Activated CD4-positive, alpha-beta T cell treated with anti-CD3 and anti-CD28 coated beads, Interleukin-2, amount 50 U/mL, for 4 hours (primary cell): ENCODE measurements at places on chromosomes 11 and 22.
A peak's percentile ranks its signal among the peaks of the same experiment; 100 is the strongest.

- no peak for DNase-seq
Measured at GRCh38 chr11:74288161-74288560, 23.3 kb downstream of the P4HA3 start.

DNA sequence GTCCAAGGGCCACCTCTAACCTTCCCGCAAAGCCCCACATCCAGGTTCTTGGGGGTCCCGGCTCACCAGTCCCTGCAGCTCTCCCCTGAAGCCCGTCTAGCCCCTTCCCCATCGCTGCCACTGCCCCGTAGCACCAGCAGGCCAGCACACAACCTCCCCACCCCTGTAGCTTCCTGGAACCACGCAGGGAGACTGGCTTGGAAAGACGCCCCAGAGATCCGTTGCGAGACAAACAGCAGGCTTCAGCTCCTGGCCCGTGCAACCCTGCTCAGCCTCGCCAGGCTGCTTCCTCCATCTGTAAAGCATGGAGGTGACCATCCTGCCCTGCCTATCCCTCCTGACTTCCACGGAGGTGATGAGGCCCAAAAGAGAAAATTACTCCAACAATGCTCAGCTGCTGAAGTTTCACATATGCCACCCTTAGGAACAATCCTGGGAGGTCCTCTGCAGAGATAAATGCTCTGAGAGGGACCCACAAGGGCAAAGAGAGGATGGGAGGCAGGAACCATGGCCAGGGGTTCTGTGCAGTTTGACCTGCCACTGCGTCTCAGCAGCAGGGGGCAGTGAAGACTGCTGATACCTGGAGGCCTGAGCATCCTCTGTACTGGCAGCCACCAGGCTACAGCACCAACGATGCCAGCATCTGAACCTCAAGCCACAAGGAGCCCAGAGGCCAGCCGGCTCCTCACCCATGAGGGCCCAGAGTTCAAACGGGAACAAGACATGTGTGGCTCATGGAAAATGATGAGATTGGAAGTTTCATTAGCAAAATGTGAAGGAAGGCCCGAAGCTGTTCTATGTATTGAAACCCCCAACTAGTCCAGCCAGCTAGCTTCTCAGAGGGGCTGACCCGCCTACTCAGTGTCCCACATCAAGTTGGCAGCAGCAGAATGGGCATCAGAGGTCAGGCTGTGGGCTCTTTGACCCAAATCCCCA is 16.1 kb downstream of the DGCR2 start:
- peak; percentile 55 for DNase-seq

DNA sequence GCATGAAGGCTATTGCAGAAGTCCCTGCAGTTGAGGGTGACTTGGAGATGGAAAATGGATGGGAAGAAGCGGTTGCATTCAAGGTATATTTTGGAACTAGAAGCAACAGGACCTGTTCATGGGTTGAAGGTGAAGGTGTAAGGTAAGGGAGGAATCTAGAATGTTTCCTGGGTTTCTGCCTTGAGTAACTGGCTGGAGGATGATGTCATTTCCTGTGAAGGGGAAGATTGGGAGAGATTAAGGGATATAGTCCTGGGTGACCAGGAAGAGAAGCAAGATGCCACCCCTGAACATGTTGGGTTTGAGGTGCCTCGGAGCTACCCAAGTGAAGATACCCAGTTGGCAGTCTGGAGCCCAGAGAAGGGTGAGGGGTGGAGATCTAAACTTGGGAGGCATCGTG is 12.1 kb upstream of the MOGAT2 start:
- no peak for DNase-seq

DNA sequence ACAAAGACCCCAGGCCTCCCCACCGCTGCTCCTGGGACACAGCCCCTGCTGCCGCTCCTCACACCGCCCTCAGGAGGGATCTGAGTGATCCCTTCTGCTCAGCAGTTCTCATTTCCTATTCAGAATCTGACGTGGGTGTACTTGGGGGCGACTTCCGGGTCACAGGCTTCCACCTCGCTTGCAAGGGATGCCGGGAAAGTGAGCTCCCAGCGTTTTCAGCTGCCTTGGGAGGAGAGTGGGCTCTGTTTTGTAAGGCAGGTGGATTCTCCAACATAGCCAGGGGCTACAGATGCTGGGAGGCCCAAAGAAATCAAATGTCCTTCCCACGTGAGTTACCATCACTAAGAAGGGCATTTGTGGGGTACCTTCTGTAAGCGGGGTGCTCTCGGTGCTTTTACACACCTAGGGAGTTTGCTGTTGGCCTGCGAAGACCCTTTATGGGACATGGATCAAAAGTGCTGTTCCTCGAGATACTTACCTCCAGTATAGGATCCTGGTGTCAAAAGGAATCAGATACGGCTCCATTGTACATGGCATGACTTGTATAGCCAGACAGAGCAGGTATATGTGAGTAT is 9.7 kb upstream of the LRRC10B start:
- DNase-seq = no peak

- DNase-seq = no peak
Measured at GRCh38 chr11:69921128-69922014, 102.2 kb upstream of the FGF3 start.

DNA sequence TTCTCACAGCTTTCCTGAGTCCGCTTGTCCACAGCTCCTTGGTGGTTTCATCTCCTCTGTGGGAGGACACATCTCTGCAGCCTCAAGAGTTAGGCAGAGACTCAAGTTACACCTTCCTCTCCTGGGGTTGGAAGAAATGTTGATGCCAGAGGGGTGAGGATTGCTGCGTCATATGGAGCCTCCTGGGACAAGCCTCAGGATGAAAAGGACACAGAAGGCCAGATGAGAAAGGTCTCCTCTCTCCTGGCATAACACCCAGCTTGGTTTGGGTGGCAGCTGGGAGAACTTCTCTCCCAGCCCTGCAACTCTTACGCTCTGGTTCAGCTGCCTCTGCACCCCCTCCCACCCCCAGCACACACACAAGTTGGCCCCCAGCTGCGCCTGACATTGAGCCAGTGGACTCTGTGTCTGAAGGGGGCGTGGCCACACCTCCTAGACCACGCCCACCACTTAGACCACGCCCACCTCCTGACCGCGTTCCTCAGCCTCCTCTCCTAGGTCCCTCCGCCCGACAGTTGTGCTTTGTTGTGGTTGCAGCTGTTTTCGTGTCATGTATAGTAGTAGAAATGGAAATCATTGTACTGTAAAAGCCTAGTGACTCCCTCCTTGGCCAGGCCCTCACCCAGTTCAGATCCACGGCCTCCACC is 11.7 kb downstream of the RASD2 start:
- DNase-seq = peak; percentile 75

DNA sequence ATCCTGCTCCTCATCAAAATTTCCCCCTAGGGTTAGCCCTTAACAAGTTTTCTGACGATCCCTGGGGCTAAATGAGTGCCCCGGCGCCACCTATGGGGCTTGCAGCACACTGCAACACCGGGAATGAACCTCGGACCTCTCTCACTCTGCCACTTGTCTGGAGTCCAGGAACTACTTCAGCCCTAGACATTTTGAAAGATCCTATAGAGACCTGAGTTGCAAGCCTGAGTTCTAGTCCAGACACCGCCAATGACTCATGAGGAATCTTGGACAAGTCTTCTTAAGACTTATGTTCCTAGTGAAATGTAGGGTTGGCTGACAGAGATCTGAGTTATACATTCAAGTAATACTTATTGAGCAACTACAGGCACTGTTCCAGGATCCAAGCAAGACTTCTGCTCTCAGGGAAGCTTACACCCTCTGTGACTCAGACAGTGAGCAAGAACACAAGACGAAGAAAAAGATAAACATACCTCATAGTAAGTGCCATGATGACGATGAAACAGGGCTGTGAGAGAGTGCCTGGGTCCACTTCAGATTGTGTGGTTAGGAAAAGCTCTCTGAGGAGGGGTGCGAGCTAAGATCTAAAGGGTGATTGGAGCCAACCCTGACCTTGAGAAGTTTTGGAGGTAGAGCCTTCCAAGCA is 10.2 kb upstream of the STK33 start:
- DNase-seq = no peak

GRCh38 chr11:22044126-22044525 is 148.8 kb upstream of the ANO5 start:
- no peak for DNase-seq

DNA sequence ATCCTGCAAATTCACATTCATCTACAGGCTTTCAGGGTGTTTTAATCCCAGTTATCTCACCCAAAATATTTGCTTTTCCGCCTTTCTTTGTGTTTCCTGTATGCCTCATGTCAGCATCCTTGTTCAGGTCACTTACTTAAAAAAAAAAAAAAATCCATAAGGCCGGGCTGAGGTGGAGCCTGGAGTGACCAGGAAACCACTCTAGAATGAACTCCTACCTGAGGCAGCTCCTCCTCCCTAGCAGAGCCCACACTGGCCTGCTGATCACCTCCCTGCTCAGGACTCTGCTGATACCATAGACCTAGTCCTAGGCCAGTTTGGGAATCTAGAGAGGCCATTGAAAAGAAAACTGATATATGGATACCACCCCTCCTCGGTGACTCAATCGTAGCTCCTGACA is 8.7 kb upstream of the DGAT2 start:
- DNase-seq = no peak

- DNase-seq = no peak
Measured at GRCh38 chr11:74479732-74480123, 12.4 kb upstream of the KCNE3 start.

- DNase-seq = no peak
Measured at GRCh38 chr11:108672113-108672512, 7.2 kb downstream of the DDX10 start.

DNA sequence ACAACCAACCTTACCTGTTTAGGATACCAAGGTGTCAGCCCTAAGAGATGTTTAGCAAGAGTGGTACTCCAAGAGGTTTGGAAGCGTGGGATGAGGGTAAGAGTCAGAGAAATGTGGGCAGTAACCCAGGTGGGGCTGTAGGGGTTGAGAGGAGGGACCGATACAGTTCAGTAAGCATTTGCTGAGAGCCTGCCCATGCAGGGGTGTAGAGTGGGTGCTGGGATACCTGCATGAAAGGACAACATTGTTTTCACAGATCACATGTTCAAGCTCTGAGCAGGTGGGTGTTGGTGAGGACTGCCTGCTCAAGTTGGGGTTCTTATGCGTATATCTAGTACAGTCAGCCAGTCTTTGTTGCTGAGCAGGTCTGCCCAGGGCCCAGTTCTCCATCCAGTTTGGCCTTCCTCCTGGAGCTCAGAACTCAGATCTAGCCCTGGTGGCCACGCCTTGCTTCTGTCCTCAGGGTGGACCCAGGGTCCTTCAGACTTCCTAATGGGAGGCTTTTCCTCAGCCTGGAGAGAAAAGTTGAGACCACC is 14.8 kb downstream of the PPFIBP2 start:
- DNase-seq = no peak

DNA sequence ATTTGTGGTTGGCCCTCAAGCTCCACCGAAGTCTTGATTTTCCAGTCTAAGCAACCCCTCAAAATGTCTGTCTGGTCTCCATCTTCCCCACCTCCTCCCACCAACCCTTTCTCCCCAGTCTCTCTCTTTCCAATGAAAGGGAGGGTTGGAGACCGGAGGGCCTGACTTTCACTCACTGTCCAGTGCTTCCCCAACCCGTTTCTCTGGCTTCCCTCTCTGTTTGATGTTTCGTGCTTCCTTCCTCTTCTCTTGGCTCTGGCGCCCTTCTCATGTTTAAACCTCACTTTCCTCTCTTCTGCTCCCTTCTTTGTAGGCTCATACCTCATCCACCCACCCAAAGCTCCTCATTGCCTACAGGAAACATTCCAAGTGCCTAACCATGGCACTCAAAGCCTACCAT is 11.1 kb upstream of the VPS37C start:
- DNase-seq = no peak

DNA sequence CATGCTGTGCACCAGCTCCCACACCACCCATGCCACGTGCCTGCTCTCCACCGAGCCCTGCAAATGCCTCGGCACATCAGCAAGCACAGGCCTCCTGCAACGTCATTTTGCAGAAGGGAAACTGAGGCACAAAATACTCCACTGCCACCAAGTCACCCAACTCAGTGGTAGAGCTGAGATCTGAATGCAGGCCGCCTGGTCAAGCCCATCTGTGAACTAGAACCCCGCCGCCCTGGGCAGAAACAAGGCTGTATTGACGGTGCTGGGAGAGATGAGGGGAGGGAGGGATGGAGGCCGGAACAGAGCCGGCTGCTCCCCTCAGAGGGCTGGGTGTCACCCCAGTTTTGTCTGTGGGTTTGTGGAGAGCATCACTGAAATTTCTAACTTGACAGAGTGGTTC is 81.4 kb downstream of the CDKN1C start:
- DNase-seq = no peak

GRCh38 chr11:64164392-64165312 is 1.3 kb downstream of the MACROD1 start:
- no peak for DNase-seq

DNA sequence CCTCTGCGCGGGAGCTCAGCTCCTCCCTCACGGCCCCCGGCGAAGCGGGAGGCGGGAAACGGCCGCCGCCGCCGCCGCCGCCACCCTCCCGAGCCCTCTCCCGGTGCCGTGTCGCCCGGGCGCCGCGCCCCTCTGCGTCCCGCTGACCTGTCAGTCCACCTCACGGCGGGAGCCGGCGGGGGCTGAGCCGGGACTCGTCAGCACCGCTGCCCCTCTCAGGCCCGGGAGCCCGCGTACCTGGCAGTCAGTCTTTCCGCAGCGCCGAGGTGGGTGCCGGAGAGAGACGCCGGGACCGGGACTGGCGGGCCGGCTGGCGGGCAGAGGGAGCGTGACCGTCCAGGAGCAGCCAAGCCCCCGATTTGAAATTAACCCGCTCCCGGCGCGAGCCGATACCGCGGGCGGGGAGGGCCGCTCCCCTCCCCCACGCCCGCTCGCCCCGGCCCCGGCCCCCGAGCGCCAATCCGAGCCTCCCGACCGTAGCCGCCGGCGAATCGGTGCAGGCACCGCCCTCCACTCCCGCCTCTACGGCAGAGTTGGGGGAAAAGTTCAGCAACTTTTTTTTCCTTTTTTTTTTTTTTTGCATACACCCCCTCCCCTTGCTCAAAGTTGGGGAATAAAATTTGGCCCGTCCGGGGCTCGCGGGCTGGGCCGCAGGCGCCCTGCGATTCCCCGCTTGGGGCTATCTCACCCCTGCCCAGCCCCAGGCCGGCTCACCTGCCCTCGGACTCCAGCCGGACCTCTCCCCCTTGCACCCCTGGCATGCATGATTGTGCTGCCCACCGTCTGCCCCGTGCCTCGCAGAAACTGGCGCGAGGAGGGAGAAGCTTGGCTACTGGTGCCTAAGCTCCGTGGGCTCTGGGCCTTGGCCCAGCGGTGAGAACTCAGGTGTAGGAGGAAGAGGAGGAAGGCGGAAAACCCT is 774 bp upstream of the E2F8 start:
- DNase-seq = no peak

GRCh38 chr11:8610532-8611116 is 16.6 kb upstream of the STK33 start:
- DNase-seq = no peak
